Naive thymus-derived CD4-positive, alpha-beta T cell (primary cell): ENCODE measurements at places on chromosomes 1 and 21. TPM values are rescaled to one million over a fixed set of nuclear protein-coding genes. Genes with fewer than 3 reads are reported as not detected.

DNA sequence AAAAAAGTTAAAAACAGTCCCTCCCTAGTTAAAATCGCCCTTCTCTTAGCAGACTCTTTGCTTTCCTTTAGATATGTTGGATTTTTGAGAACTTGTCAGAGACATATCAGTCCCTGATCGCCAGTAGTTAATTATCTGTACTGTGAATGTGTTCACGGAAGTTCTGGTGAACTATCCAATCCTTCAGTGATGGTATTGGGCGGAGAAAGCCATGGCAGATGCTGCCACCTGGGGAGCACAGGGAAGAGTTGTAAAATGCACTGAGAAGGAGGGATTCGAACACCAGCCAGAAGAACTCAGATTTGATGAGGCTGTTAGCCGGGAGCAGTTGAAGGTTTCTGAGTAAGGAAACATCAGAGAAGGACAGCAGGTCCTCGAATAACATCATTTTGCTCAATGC lies 17.5 kb upstream of the KIF14 start:
- DNase-seq, result no peak

GRCh38 chr1:92503926-92504285 lies 17.2 kb upstream of the GFI1 start:
- no peak for DNase-seq

GRCh38 chr1:87122243-87122642 lies 206.4 kb upstream of the LMO4 start:
- no peak for DNase-seq

DNA sequence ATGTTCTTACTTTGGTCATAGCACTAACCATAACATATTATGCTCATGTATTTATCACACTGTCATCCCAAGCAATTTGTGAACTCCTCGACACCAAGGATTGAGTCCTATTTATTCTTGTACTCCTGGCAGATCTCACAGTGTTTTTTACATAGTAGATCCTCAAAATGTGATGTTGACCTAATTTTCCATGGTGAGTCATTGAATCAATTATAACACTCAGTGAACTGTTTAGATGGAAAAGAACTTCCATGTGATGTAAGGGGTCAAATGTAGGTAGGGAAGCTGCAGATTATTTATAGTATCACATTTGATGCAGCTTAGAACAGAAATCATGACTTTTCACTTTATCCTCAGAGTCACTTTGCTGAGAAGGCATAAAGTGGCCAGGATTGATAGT lies 281.9 kb upstream of the ADAMTS5 start:
- no peak for DNase-seq

DNA sequence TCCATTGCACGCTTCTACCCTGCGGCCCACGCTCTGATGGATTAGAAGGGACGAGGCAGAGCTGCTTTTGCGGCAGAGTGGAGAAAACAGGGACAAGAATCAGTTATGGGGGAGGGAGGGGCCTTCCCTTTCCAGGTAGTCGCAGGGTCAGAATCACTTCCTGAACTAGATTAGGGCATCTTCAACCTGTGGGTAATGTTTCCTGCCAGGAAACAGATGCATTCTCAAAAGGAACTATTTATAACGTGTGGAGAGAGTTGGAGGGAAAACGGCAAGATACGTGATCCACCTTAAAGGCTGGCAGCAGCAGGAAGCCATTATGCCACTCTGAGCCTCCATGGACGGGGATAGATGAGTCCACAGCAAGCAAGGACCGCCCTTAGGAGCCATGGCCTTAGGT lies 59.9 kb upstream of the CNTN2 start:
- no peak for DNase-seq

DNA sequence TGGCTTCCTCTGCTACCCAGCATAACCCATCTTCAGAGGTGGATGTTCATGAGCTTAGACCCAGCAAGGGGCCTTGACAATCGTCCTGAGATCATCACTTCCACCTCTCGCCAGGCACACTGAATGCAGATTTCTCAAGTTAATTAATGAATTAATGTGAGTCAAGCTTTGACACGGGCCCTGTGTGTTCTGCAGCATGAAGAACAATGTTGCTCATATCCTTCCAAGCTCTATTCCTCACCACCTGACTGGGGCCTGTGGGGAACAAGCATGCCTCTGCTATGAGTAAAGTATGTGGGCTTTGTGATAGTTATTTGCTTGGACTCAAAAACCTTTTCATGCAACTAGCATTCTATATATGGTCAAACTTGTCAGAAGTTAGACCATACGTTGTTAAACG lies 122.0 kb downstream of the SEC16B start:
- no peak for DNase-seq

DNA sequence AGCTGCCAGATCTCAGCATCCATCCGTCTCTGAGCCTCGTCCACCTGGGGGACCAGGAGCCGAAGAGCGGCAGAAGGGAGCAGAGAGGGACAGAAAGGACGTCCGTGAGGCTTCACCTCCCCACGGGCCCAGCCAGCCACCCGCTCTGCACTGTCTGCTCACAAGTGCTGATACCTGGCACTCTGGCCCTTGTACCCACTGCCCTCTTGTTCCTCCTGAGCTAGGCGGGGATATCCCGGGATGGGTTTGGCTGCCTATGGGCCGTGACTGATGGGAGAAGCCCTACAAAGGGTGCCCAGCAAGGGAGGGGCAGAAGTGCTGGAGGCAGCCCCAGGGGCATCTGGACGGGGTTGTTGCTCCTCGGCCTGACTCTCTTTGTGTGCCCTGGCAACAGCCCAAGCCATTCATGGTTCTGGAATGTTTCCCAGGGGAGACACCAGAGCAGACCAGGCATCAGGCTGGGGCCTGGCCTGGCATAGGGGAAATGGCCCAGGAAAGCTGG lies 57.6 kb downstream of the LDLRAD2 start:
- no peak for DNase-seq

GRCh38 chr1:150869683-150870082 lies 6.7 kb downstream of the ARNT start:
- no peak for DNase-seq

DNA sequence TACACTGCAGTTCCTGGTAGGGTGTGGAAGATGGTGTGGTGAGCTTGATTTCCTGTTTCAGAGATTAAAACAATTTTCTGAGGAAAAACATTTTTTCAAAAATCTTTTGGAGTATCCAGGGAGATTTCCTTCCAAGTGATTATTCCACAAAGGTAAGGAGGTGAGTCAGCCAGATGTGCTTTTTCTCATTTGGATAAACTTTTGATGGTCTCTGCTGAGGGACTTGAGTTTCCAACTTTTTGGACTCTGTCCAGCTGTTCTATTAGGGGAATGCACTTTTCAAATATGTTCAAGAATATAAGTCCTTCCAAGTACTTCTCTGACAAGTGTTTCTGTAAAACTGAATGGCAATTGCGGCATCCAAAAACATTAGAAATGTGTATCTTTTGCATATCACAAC lies 628.8 kb upstream of the ADAMTS5 start:
- DNase-seq, result no peak

DNA sequence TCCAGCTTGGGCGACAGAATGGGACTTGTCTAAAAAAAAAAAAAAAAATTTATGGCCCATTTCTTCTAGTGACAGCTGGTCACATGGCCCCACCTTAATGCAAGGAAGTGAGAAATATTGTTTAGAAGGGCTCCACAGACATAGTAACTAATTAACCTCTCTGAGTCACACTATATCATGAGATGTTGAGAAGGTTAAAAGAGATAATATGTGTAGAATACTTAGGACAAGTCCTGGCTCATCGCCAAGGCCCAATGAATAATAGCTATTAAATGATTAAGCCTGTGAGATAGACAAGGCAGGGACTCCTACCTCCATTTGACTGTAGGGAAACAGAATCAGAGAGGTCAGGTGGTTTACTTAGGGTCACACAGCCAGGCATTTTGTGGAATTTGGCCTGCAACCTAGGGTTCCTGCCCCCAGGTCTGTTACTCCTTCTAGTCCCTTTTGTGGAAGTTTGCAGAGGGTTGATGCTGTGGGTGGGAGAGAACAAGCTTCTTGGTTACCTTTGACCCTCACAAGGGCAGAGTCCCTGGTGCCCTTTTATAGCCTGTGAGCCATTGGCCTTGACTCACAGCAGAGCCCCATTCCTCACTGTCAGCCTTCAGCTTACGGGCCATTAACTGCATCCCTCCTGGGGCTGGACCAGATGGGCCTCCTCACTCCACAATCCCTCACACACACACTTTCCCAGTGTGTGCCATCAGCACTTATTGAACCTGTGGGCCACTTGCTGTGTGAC lies 48.5 kb downstream of the OPRD1 start:
- no peak for DNase-seq

DNA sequence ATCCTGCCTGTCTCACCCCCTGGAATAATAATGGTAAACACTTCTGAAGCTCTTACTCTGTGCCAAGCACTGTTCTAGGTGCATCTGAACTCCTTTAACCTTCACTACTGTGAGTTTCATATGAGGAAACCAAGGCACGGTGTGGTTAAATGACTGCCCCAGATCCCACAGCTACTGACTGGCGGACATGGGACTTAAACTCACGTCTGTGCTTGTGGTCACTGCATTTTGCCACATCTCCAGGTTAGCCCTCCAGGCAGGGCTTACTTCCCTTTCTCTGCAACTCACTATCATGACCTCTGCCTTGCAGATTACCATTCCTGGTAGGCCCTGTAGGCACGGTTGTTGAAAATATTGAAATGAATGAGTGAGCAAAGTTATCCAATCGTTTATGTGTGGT lies 83.4 kb downstream of the ADSS2 start:
- DNase-seq, result no peak

DNA sequence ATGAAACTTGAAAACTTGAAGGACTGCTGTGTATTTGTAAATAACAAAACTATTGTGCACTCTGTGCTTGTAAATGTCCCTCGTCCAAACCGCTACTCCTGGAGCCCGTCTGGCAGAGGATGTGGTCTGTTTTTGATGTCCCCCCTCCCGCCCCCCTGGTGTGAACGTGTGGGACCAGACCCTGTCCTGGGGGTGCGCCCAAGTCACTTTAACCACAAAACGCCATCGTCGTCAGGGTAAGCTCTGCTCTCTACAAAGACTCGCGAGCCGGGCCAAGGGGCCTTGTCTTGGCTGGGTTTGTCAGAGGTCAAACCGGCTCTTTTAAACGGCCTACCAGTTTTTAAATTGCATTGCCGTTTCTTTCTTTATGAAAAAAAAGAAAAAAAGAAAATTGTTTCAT lies 87.4 kb upstream of the TMEM51 start:
- DNase-seq, result no peak

- DNase-seq, result no peak
Measured at GRCh38 chr1:221549815-221550214, 192.1 kb downstream of the DUSP10 start.

- DNase-seq, result peak; percentile 38
Measured at GRCh38 chr1:114339379-114339778, 171.6 kb downstream of the TRIM33 start.

- DNase-seq, result no peak
Measured at GRCh38 chr1:28256197-28256827, 3.0 kb upstream of the SESN2 start.

- no peak for DNase-seq
Measured at GRCh38 chr1:58409336-58409735, 137.2 kb downstream of the OMA1 start.

- DNase-seq, result no peak
Measured at GRCh38 chr1:222995236-222995580, 147.8 kb downstream of the TLR5 start.

DNA sequence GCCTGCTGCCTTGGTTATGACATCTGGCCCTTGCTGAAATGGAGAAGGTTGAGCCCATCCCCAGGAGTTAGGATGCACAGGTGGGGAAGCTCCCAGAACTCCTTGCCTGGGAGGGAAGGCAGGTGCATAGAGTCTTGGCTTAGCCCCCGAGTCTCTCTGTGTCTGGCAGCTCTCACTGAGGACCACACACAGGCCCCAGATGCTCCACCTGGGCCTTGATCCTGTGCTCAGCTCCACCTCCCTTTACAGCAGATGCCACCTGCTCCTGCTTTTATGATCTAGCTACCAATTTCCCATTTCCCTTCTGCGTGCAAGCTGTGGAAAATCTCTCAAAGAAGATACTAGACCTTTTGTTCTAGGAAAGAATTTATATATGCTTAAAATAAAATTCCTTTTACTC lies 28.8 kb upstream of the KCNJ6 start:
- DNase-seq, result no peak

DNA sequence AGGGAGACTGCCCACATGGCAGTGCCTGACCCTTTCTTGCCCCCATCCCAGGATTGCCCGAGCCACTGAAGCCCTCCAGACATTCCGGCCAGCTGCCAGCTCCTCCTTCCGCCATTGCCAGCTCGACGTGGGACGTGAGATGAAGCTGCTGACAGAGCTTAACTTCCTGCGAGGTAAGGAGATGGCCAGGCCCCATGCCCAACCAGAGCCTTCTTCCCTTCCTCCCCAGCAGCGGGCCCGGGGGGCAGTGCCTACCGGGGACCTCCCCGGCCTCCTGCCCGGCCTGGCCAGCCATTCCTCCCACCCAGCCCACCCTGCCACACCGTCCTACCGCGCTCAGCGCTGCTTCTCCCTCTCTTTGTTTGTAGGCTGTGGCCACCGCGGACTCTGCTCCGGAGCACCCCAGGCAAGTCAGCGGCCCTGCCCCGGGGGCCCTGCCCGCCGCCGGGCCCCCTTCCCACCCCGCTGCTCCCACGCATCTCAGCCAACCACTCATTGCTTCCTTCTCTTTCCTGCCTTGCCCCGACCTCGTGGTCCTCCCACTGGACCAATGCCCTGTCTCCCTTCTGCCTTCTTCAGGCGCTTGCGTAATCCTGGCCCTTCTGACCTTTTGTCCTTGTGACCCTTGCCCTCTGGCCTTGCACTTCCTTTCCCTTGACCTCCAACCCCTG lies 4.9 kb downstream of the TRIM46 start:
- no peak for DNase-seq

GRCh38 chr1:155835548-155835947 lies 21.5 kb downstream of the GON4L start:
- DNase-seq, result no peak

GRCh38 chr1:64944913-64945312 lies 21.4 kb downstream of the JAK1 start:
- no peak for DNase-seq

GRCh38 chr1:30378003-30378596 lies 345.3 kb downstream of the MATN1 start:
- no peak for DNase-seq

DNA sequence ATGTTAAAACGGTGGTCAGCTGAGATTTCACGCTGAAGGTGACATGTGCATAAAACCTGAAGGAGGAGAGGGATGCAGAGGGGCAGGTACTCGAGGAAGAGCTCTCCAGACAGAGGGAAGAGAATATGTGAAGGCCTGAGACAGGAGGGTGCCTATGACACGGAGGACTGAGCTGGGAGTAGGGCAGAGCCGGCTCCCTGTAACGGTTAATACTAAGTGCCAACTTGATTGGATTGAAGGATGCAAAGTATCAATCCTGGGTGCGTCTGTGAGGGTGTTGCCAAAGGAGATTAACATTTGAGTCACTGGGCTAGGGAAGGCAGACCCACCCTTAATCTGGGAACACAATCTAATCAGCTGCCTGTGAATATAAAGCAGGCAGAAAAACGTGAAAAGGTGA lies 136.2 kb upstream of the SYT6 start:
- no peak for DNase-seq

- DNase-seq, result no peak
Measured at GRCh38 chr1:99758073-99758511, 8.3 kb downstream of the FRRS1 start.

SPATA21 gene
- polyA plus RNA-seq, result not detected

FMO4 gene
- 2.8 TPM for polyA plus RNA-seq

HUNK gene
- polyA plus RNA-seq, result not detected

HCN3 gene
- polyA plus RNA-seq, result 0.07 TPM

ELAPOR1 gene
- 10.3 TPM for polyA plus RNA-seq

NKAIN1 gene
- not detected for polyA plus RNA-seq

PBX1 gene
- not detected for polyA plus RNA-seq

ZNF683 gene
- polyA plus RNA-seq, result not detected
